Vagina (tissue), 2 donors: ENCODE measurements at places on chromosomes 2 and 18. TPM values are rescaled to one million over a fixed set of nuclear protein-coding genes. Genes with fewer than 3 reads are reported as not detected.

DNA sequence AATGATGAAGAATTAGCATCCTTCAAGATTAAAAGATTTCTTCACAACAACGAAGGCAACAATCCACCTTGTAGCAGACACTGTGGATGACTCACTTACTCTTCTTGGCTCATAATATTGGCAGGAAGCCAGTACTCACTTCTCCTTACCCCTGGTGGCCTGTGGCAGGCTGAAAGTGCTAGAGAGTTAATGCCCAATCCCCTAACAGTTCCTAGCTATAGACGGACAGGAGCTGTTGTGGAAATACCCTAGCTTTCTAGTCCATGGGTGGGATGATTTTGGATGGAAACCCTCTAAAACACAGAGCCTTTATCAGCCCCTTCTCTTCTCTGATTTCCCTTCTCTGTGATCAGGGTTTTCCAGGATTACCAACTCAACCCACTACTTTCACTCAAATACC is 128.6 kb upstream of the NYAP2 start:
- H3K27me3 ChIP-seq, result no peaks in the 10 kb centered on the region
- no peaks in the 10 kb centered on the region for H3K36me3 ChIP-seq
- DNase-seq, result no peak
- no peak overlapping the region for H3K4me3 ChIP-seq
- no peaks in the 10 kb centered on the region for H3K4me1 ChIP-seq

- no peaks in the 10 kb centered on the region for H3K36me3 ChIP-seq
- no peak overlapping the region for H3K4me3 ChIP-seq
- DNase-seq, result no peak
- no peaks in the 10 kb centered on the region for H3K27me3 ChIP-seq
- H3K4me1 ChIP-seq, result no peaks in the 10 kb centered on the region
Observed at GRCh38 chr18:69664399-69664798, 263.7 kb downstream of the DOK6 start.

DNA sequence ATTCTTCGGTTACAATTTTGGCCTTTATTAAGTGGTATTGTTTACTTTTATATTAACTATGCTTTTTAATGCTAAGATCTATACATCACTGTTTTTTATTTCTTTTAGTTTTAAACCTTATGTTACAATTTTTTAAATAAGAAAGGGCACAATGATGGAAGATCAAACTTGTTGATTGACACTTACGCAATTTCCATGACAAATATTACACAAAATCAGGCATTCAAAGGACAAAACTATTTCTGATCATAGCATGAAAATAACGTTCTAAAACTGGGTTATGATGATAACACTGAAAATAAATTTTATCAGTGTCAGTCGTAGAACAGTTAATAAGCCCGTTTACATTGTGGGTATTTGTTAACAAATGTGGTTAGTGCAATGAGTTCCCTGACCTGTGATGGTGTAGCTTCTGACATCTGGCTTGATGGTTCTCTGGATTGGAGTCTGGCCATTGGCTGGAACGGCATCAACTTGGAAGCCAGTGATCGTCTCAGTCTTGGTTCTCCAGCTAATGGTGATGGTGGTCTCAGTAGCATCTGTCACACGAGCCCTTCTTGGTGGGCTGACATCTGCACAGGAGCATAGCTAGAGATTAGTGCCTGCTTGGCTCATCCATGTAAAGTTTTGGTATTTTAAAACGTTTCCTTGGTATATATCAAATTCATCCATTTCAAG is 59.6 kb downstream of the FN1 start:
- H3K27me3 ChIP-seq, result no peaks in the 10 kb centered on the region
- H3K4me1 ChIP-seq, result no peaks in the 10 kb centered on the region
- DNase-seq, result no peak

DNA sequence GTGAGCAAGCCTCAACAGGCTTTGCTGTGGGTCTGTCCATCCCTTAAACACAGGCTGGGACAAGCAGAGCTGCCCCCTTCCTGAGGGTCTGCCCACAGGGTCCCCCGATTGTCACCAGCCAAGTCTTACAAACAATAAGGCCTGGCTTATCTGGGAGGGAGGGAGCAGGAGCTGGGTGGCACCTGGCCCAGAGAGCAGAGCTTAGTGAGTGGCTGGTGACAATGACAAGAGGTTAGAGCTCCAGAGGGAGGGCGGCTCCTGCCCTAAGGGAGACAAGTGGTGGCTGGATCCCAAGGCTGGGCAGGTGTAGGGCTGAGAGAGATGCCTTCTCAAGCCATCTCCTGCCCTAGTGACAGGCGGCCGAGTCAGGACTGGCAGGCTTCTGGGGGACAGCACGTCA is 125.5 kb downstream of the KLHL29 start:
- H3K4me1 ChIP-seq, result peaks cover 47% of the 10 kb centered on the region
- no peak overlapping the region for H3K27ac ChIP-seq
- DNase-seq, result no peak
- H3K4me3 ChIP-seq, result no peak overlapping the region
- no peaks in the 10 kb centered on the region for H3K36me3 ChIP-seq

Gene BOLL
- total RNA-seq, result not detected

DNA sequence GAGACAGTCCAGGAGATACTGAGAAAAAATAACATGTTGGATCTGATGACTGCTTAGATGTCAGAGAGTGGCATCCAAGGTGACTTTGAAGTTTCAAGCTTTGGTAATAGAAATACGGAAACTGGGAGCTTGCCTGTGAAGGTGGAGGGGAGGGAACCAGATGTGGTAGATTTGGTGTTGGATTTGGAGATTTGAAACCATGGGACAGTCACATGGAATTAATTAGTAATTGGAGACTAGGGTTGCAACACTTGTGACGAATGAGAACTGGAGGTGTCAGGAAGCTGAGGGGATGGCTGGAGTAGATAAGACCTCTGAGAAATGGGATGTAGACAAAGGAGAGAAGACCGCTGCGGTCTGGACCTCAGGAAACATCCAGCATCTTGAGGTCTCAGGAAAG is 46.7 kb downstream of the RPL37A start:
- peaks cover 22% of the 10 kb centered on the region for H3K4me1 ChIP-seq
- no peak overlapping the region for H3K4me3 ChIP-seq
- no peaks in the 10 kb centered on the region for H3K27me3 ChIP-seq
- no peak overlapping the region for H3K27ac ChIP-seq
- no peak for DNase-seq
- H3K36me3 ChIP-seq, result no peaks in the 10 kb centered on the region

DNA sequence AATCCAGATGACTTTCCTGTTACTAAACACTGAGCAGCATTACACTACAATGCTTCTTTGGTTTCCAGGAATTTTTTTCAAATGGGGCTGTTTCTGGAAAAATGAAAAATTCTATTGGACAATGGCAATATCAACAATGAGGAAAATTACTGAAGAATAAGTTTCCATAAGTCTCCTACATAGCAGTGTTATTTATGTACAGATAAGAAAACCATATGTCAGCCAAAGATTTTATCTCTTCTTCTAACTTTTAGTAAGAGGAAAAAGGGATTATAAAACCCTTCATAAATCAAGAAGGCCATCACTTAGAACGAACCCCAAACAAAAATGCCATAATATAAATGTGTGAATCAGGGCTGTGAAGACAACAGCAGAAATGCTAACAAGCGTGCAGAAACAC is 31.6 kb upstream of the NOSTRIN start:
- H3K4me1 ChIP-seq, result no peaks in the 10 kb centered on the region
- H3K27ac ChIP-seq, result no peak overlapping the region
- H3K36me3 ChIP-seq, result no peaks in the 10 kb centered on the region
- H3K27me3 ChIP-seq, result no peaks in the 10 kb centered on the region
- H3K4me3 ChIP-seq, result no peak overlapping the region

GRCh38 chr2:233419602-233420391 is 65.5 kb downstream of the DGKD start:
- H3K27me3 ChIP-seq, result no peaks in the 10 kb centered on the region
- no peak for DNase-seq
- no peak overlapping the region for H3K27ac ChIP-seq
- H3K4me3 ChIP-seq, result no peak overlapping the region
- H3K36me3 ChIP-seq, result no peaks in the 10 kb centered on the region

Gene IRS1
- 16.9 TPM for total RNA-seq

GRCh38 chr2:158599609-158600008 is 142.9 kb downstream of the PKP4 start:
- H3K27ac ChIP-seq, result no peak overlapping the region
- H3K27me3 ChIP-seq, result no peaks in the 10 kb centered on the region
- no peak for DNase-seq
- H3K36me3 ChIP-seq, result no peaks in the 10 kb centered on the region

Gene IL36G
- total RNA-seq, result not detected

Gene TLX2
- 6.6 TPM for total RNA-seq

- H3K36me3 ChIP-seq, result no peaks in the 10 kb centered on the region
- H3K27me3 ChIP-seq, result no peaks in the 10 kb centered on the region
- H3K27ac ChIP-seq, result no peak overlapping the region
- H3K4me3 ChIP-seq, result no peak overlapping the region
Observed at GRCh38 chr18:47628240-47628781, 302.1 kb downstream of the SMAD2 start.

- H3K4me3 ChIP-seq, result no peak overlapping the region
- no peak overlapping the region for H3K27ac ChIP-seq
- DNase-seq, result no peak
- no peaks in the 10 kb centered on the region for H3K4me1 ChIP-seq
- peaks cover 4% of the 10 kb centered on the region for H3K36me3 ChIP-seq
- H3K27me3 ChIP-seq, result no peaks in the 10 kb centered on the region
Observed at GRCh38 chr2:134275058-134275862, 21.4 kb downstream of the MGAT5 start.

- H3K27ac ChIP-seq, result no peak overlapping the region
- no peak for DNase-seq
- no peaks in the 10 kb centered on the region for H3K27me3 ChIP-seq
- H3K4me3 ChIP-seq, result no peak overlapping the region
- no peaks in the 10 kb centered on the region for H3K4me1 ChIP-seq
- no peaks in the 10 kb centered on the region for H3K36me3 ChIP-seq
Observed at GRCh38 chr2:147646818-147647468, 197.9 kb upstream of the ACVR2A start.

- no peaks in the 10 kb centered on the region for H3K36me3 ChIP-seq
- no peak overlapping the region for H3K27ac ChIP-seq
- DNase-seq, result no peak
- peaks cover 44% of the 10 kb centered on the region for H3K4me1 ChIP-seq
Observed at GRCh38 chr2:160482673-160483072, 10.9 kb downstream of the RBMS1 start.

Gene BCL2
- total RNA-seq, result 18.7 TPM

GRCh38 chr2:201008296-201008829 is 44.9 kb upstream of the ORC2 start:
- no peaks in the 10 kb centered on the region for H3K4me1 ChIP-seq
- no peak overlapping the region for H3K4me3 ChIP-seq
- no peak for DNase-seq
- no peak overlapping the region for H3K27ac ChIP-seq
- H3K27me3 ChIP-seq, result no peaks in the 10 kb centered on the region

- peaks cover 38% of the 10 kb centered on the region for H3K4me1 ChIP-seq
- no peaks in the 10 kb centered on the region for H3K27me3 ChIP-seq
- peak overlapping the region; percentile 92 for H3K27ac ChIP-seq
- no peak overlapping the region for H3K4me3 ChIP-seq
- H3K36me3 ChIP-seq, result no peaks in the 10 kb centered on the region
- no peak for DNase-seq
Observed at GRCh38 chr2:231644426-231644825, 51.8 kb downstream of the TEX44 start.

Gene PAIP2B
- total RNA-seq, result 7.6 TPM

- no peak overlapping the region for H3K27ac ChIP-seq
- H3K36me3 ChIP-seq, result no peaks in the 10 kb centered on the region
- DNase-seq, result no peak
- no peak overlapping the region for H3K4me3 ChIP-seq
- no peaks in the 10 kb centered on the region for H3K4me1 ChIP-seq
- H3K27me3 ChIP-seq, result no peaks in the 10 kb centered on the region
Observed at GRCh38 chr2:6524691-6525474, 340.8 kb downstream of the CMPK2 start.

Gene UPP2
- total RNA-seq, result not detected

Gene CFAP221
- total RNA-seq, result 3.9 TPM

DNA sequence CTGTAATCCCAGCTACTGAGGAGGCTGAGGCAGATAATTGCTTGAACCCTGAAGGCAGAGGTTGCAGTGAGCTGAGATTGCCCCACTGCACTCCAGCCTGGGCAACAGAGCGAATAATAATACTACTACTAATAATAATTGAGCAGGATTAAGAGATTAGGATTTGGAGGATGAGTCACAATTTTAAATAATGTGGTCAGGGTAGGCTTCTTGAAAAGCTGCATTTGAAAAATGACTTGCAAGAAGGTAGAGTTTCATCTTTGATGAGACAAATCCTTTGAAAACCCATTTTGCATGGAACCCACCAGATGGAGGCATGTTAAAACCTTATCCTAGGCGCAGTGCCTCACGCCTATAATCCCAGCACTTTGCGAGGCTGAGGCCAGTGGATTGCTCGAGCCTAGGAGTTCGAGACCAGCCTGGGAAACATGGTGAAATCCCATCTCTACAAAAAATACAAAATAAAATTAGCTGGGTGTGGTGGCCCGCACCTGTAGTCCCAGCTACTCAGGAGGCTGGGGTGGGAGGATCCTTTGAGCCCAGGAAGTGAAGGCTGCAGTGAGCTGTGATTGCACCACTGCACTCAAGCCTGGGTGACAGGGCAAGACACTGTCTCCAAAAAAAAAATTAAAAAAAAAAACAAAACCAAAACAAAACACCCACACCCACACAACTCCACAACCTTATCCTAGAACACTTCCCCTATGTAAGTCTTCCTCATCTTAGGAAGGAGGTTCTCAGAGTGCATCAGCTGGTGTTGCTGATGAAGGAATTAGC is 3.3 kb upstream of the ATP8B1 start:
- H3K36me3 ChIP-seq, result no peaks in the 10 kb centered on the region
- DNase-seq, result no peak
- H3K27me3 ChIP-seq, result no peaks in the 10 kb centered on the region
- H3K4me1 ChIP-seq, result peaks cover 20% of the 10 kb centered on the region

Gene SERPINB13
- total RNA-seq, result 131 TPM

DNA sequence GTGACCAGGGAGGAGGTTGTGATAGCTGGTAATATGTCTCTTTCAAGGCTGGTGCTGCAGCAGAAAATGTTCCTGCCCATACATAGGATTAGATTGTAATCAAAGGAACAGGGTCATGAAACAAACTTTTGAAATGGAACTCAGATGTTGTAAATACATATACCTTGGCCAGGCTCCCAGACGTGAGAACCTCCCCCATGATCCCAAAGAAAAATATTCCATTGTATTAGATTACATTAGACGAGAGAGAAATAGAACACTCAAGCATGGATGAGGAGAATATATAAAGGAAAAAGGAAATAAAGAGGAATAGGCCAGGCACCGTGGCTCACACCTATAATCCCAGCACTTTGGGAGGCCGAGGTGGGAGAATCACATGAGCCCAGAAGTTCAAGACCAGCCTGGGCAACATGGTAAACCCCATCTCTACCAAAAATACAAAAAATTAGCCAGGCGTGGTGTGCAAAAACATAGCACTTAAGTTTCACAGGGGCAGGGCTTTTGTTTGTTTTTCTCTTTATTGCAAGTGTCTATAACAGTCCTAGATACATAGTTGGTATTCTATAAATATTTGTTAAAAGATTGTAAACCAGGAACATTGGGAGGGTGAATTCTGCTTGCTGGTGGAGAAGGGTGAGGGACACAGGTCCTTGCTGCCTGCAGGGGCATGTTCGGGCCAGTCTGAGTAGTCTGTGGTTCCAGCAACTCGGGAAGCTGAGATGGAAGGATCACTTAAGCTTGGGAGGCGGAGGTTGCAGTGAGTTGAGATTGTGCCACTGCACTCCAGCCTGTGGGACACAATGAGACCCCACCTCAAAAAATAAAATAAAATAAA is 52.8 kb downstream of the RPL37A start:
- no peak for DNase-seq
- H3K27me3 ChIP-seq, result no peaks in the 10 kb centered on the region
- no peak overlapping the region for H3K27ac ChIP-seq
- peaks cover 29% of the 10 kb centered on the region for H3K4me1 ChIP-seq
- H3K4me3 ChIP-seq, result no peak overlapping the region

- no peak for DNase-seq
- H3K4me1 ChIP-seq, result peaks cover 77% of the 10 kb centered on the region
- no peak overlapping the region for H3K27ac ChIP-seq
- no peaks in the 10 kb centered on the region for H3K27me3 ChIP-seq
Observed at GRCh38 chr2:63851691-63852311, 10.1 kb downstream of the UGP2 start.
